ENCODE measurements at places on chromosomes 7 and 10.

- DNase-seq: no peak
Observed at GRCh38 chr10:70369498-70370018, 12.9 kb downstream of the LRRC20 start.

DNA sequence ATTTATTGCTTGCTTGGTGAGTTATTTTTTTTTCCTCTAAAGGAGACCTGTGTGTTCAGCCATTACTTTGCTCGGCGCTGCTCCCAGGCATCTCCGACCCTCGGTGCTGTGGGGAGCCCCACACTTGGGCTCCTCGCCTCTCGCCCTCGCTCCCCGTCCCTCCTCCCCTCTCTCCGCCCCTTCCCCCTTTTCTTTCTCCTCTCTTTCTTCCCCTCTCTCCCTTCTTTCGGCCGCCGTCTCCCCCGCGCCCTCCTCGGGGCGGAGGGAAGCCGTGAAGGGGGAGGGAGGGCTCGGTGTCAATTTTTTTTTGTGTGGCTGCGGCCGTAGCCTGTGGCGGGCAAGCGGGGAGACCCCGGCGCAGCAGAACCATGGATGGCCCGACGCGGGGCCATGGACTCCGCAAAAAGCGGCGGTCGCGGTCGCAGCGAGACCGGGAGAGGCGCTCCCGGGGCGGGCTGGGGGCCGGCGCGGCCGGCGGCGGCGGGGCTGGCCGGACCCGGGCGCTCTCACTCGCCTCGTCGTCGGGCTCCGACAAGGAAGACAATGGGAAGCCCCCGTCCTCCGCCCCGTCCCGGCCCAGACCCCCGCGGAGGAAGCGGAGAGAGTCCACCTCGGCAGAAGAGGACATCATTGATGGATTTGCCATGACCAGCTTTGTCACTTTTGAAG lies 1.1 kb downstream of the AUTS2 start:
- DNase-seq: no peak

DNA sequence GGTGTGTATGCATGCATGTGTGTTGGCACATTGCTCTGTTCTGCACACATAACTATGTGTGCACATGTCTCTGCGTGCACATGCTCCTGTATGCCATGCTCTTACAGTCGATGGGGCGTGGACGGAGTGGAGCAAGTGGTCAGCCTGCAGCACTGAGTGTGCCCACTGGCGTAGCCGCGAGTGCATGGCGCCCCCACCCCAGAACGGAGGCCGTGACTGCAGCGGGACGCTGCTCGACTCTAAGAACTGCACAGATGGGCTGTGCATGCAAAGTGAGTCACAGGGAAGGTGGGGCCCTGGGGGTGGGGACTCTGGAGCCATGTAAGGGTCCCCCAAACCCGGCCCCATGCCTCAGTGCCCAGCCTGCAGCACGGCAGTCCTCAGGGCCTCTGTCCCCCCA lies 30.6 kb upstream of the SLC29A3 start:
- DNase-seq: no peak

- DNase-seq: no peak
Observed at GRCh38 chr7:19242246-19242645, 97.0 kb upstream of the FERD3L start.

GRCh38 chr10:93844979-93845626 lies 48.7 kb upstream of the SLC35G1 start:
- no peak for DNase-seq

DNA sequence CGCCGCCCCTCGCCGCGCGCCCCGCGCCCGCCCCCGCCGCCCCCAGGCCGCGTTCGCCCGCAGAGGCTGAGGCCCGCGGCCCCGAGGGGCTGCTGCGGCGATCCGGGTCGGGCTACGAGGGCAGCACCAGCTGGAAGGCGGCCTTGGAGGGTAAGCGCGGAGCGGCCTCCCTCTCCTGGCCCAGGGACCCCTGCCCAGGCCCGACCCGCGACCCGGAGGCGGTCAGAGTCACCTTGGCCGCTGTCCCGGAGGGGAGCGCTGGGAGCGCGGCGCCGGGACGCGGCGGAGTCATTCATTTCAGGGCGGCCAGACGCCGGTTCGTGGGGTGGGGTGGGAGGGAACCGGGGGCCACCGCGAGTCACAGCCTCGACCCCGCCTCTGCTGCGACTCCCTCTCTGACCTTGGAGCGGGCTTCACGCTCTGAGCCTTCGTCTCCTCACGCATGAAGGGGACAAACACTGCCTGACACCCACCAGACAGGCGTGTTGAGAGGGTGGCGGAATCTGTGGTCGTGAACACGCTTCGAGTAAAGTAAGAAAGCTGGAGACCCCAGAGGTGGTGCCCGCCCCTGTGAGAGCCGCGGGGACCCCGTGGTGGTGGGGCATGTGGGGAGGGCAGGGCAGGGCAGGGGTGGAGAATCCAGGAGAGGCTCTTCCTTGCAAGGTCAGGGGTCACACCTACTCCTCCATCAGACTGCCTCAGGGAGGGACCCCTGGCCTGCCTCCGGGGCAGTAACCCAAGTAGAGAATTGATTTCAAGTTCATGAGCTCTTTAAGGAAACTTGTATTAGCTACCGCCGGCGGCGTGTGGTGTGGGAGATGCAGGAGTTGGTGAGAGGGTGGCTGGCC lies 707 bp downstream of the CLEC2L start:
- no peak for DNase-seq

- no peak for DNase-seq
Observed at GRCh38 chr7:66036788-66037187, 38.8 kb upstream of the ASL start.

GRCh38 chr7:121957626-121958025 lies 84.7 kb downstream of the PTPRZ1 start:
- no peak for DNase-seq

DNA sequence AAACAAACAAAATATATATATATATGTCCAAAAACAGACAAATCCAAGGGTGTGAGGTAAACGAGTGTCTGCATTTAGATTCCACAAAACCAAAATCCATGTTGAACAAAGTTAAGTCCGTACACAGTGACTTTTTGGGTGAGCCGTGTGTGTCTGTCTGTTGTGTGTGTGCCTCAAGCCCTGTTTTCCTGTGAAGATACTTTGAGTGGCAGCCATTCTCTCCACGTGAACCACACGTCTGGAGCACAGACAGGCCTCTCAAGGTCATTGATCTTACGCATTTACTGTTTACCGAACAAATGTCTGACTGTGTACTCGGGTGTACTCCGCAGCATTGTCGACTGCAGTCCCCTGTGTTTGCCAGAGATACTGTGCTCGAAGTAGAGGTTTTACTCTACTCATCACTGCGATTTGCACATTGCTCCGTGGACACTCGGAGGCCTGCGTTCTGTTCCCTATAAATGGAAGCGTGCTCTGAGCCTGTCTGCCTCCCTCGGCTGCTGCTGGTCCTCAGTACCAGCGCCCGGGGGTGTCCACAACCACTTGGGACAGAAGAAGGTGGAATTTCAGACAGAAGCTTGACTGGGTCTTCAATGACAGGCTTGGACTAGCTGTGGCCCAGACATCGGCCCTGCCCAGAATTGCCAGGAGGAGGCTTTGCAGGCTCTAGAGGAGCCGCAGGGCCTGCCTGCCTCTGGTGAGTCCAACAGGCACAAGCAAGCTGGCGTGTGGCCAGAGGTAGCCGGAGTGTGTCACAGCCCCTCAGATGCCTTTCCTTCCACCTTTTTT lies 22.1 kb downstream of the CYP17A1 start:
- no peak for DNase-seq

DNA sequence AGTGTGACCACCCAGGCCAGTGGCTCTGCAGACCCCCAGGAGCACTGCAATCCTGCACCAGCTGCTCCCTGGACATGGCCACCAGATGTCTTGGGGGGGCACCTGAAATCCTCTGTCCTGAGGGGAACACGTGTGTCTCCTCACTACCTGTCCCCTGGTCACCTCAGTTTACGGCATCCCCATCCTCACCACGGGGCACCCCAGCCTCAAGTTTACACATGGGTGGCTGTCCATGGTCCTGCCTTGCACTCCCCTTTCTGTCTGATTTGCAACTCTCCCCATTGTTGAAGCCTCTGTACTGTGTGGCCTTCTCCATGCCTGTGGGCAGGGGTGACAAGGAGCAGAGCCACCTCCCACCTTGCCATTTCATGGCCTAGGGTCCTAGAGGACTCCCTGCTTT lies 67.2 kb downstream of the RAMP3 start:
- no peak for DNase-seq

DNA sequence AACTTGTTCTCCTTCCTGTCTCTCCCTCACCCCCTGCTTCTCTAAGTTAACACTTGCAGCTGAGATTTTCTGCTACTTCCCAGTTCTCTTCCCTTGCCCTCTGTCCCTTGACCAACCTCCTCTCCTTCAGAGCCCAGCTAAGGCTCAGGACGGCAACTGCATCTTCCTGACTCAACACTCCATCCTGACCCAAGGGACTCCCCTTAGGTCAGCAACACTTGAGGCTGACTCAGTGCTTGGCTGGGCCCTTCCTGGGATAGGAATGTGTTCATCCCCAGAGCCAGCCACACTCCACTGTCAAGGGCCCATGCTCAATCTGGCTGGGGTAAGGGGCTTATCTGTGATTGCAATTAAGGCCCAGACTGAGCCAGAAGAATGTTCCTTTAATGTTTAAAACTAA lies 3.4 kb downstream of the CALHM2 start:
- DNase-seq: peak; percentile 43

Measured in AG04450 (cell line).